Activated T-cell treated with anti-CD3 and anti-CD28 coated beads for 48 hours (primary cell): ENCODE measurements at places on chromosomes 2 and 18.

DNA sequence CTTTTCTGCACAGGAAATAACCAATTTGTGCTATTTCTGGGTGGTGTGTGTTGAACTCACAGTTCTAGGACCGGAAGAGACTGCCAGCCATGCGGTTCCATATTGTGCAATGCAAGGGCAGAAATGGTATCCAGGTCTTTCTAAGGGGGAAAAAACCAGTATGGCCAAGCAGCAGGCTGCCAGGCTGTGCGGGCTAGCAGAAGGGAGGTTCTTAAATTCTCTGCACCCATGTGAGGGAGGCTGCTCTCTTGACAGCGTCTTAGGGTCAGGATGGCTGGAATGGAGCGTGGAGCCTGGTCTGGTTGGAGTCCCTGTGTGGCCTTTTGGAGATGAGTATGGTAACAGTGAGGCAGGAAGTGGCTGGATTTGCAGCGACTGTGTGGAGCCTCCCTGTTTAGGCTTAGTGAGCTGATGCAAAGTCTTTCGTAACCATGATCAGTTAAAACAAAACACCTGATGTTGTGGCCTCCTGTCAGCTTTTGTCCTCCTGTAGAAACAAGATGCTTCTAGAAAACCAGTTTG, 52.6 kb downstream of the NCK2 start:
- no peak for DNase-seq

DNA sequence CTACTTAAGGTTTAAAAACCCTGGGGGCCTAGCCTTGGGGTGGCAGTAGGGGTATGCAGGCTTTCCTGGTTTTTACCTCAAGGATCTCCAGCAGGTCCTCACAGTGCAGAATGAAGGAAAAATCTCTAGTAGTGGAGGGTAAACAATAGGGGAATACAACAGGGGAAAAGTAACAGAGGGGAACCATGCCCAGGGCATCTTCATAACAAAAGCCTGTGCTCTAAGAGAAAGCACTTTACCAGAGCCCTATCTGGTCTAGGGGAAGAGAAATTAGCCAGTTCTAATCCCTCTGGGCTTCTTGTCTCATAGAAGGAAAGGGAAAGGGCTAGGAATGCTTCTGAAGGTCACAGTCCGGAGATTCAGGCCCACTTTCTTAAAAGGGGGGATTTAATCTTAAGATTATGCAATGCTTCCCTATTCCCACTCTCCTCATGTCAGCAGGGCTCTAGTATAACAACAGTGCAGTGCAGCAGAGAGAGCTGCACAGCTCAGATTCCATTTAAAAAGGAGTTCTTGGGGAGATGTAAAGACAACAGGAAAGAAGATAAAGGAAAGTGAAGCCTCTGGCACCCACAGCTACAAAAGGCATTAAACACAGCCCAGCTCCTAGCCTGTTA, 149.0 kb upstream of the CYP1B1 start:
- DNase-seq: no peak

DNA sequence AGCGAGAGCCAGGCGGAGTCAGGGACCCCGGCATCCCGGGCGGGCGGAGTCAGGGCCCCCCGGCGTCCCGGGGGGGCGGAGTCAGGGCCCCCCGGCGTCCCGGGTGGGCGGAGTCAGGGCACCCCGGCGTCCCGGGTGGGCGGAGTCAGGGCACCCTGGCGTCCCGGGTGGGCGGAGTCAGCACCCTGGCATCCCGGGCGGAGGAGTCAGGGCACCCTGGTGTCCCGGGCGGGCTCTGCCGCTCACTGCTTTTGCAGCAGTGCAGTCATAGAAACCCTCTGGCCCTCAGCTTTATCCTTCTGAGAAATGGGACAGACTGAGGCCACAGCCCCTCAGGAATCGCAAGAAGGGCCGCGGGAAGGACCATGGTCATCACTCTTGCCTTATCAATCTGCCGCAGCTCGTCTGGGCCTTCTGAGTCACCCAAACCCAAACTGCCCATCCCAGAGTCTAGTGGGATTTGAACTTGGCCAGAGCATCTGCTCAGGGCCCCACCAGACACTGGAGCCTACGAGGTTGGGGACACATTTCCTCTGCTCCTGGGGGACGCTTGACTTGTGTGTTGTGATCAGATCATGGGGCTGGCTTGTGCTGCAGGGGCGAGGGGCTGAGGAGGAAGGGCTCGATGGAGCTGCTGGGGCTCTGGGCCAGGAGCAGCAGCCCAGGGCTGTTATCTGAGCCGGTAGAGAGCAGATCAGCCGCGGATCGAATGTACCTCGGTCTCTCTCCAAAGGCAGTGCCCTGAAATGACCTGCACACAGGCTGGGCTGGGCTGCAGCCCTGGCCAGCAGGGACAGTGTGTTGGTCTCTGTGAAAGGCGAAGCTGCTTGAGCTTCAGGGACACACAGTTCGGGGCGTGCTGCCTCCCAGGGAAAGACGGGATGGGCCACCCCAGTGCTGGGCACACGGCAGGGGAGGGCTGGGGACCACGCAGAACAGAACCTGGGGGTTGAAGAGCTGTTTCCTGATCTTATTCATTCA, 290.1 kb upstream of the HDAC4 start:
- no peak for DNase-seq

GRCh38 chr2:239482778-239483712, 82.2 kb upstream of the HDAC4 start:
- no peak for DNase-seq

DNA sequence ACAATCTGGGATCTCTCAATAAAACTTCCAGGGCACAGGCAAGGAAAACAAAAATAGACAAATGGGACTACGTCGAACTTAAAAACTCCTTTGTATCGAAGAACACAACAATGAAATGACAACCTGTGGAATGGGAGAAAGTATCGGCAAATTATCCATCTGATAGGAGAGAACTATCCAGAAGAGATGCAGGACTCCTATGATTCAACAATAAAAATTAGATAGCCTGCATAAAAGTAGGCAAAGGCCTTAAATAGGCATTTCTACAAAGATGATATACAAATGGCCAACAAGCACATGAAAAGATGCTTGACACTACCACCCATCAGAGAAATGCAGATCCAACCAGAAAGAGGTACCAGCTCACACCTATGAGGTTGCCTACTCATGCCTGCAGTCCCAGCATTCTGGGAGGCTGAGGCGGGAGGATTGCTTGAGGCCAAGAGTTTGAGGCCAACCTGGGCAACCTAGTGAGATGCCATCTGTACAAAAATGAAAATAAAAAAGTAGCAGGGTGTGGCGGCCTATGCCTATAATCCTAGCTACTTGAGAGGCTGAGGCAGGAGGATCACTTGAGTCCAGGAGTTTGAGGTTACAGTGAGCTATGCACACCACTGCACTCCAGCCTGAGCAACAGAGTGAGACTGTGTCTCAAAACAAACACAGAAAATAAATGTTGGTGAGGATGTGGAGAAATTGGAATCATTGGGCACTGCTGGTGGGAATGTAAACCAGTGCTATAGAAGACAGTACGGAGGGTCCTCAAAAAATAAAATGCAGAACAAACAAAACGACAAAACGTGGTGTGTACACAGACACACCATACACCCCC, 21.6 kb downstream of the TWIST2 start:
- no peak for DNase-seq

GRCh38 chr18:21254576-21254975, 12.5 kb downstream of the GREB1L start:
- DNase-seq: no peak

- no peak for DNase-seq
Measured at GRCh38 chr2:10157293-10157692, 34.8 kb downstream of the RRM2 start.

GRCh38 chr18:63890950-63891304, 3.4 kb downstream of the SERPINB2 start:
- DNase-seq: no peak

- DNase-seq: peak; percentile 67
Measured at GRCh38 chr2:218398437-218399390, 954 bp upstream of the CTDSP1 start.

- DNase-seq: no peak
Measured at GRCh38 chr2:74764429-74765272, 69.3 kb upstream of the HK2 start.

DNA sequence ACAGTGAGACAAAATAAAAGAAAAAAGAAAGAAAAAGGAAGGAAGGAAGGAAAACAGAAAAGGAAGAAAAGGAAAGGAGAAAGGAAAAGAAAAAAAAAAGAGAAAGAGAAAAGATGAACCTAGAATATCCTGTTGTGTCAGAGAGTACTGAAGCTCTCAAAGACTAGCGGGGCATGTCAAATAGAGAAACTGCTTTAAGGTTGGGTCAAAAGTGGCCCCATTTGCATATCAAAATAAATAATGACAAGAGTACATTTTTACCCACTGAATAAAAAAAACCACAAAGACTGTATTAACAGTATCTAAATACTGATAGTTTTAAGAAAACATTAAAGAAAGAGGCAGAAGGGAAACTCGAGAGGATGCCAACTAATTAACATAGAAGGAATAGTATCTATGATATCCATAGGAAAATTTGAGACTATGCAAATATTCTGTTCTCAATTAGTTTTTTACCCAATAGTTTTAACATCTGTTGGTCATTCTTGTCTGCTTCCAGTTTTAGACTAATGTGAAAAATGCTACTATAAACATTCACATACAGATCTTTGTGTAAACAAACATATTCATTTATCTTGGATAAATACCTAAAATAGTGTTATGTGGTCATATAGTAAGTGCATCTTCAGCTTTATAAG, 53.2 kb downstream of the SFXN5 start:
- DNase-seq: no peak

- DNase-seq: no peak
Measured at GRCh38 chr2:83971547-83971946, 487.5 kb downstream of the SUCLG1 start.

DNA sequence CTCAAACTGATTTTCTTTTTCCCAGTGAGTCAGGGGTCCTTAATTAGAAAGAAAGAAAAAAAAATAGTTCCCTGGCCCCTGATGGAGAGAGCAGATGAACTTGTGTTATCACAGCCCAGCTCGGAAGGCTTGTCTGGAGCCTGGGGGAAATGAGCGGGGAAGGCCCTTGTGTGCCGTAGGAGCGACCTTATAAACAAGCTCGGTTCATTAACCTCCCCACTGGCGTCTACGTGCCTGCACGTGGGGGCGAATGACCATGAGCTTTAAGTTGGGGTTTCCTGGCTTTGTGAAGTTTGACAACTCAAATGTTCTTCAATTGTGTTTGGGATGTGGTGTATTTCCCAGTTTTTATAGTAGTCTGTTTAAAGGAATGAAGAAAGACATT, 69.5 kb downstream of the EPAS1 start:
- no peak for DNase-seq

- no peak for DNase-seq
Measured at GRCh38 chr2:231512222-231512621, 18.0 kb downstream of the NMUR1 start.

GRCh38 chr2:160647967-160648685, 154.5 kb upstream of the RBMS1 start:
- DNase-seq: no peak

DNA sequence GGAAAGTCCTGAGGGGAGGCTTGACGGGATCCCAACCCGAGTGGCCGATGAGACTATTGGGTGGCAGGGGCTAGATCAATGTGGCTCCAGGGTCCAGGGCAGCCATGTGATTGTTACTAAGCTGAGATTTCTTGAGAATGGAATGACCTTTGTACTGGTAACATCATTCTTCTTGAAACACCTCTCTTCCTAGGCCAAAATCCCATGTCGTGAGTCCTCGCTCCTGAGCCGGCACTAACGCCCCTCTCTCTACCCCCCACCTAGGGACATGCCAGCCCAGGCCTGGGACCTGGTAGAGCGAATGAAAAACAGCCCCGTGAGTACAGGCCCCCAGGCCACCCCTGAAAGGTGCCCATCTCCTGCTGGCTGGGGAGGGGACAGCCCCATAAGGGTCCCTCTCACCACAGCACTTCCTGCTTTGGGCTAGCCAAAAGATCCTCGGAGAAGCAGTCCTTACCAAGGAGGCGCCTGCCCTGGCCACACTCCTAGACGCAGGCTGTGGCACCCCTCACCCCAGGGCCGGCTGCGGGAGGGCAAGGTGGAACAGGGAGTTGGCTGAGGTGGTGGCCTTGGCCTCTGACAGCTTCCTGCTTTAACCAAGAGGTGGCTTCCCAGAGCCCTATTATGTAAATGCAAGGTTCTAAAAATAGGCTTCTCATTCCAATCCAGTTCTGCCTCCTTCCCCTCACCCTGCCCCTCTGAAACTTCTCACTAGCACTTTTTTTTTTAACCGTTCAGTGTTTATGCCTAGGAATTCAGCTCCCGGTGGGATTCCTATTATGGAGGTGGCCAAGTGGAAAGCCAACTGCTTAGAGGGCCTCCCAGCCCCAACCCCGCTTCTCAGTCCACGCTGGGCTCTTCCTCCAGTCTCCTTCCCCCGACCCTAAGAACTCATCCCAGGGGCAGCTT, 126.6 kb upstream of the PPP1CB start:
- peak; percentile 56 for DNase-seq

GRCh38 chr18:24271381-24272228, 126.0 kb downstream of the OSBPL1A start:
- peak; percentile 39 for DNase-seq

DNA sequence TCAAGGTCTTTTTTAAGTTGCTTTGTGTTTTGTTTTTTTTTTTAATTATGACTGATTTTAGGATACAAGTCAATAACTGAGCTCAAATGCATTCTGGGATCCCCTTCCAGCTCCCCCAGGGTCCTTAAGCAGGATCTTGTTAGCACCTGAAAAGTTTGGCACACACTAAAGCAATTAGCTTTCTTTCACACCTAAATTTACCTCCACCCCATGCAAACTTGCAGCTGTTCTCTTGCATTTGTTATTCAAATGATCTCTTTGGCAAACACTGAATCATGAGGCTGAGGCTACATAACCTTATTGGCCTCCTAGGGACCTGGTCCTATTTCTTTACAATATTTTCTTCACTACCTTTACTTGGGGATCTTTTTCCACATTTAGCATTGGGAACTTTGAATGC, 2026.1 kb upstream of the CELF4 start:
- no peak for DNase-seq

GRCh38 chr2:70045932-70046331, 41.3 kb upstream of the PCBP1 start:
- no peak for DNase-seq

- no peak for DNase-seq
Measured at GRCh38 chr2:231069379-231070054, 12.8 kb downstream of the PSMD1 start.
